IPS-NIHi11 (cell line): ENCODE measurements at places on chromosomes 7 and 10.

DNA sequence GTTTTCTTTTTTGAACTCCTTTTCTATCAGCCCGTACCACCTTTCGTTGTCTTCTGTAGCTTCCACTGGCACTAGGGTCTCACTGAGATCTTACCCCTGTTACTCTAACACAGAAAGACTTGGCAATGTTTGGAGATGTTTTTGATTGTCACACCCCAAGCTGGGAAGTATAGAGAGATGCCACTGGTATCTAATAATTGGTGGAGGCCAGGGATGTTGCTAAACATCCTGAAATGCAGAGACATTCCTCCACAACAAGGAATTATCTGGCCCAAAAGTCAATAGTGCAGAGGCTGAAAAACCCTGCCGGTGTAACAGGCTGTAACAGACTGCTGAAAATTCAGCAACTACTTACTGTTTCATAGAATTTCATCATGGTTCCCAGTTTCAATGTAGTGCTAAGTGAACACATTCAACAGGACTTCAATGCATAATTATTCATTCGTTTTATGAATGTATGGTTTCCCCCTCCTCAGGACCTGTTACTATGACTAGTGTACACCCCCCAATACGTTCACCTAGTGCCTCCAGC lies 115.9 kb downstream of the TRIM24 start:
- no peak for DNase-seq

DNA sequence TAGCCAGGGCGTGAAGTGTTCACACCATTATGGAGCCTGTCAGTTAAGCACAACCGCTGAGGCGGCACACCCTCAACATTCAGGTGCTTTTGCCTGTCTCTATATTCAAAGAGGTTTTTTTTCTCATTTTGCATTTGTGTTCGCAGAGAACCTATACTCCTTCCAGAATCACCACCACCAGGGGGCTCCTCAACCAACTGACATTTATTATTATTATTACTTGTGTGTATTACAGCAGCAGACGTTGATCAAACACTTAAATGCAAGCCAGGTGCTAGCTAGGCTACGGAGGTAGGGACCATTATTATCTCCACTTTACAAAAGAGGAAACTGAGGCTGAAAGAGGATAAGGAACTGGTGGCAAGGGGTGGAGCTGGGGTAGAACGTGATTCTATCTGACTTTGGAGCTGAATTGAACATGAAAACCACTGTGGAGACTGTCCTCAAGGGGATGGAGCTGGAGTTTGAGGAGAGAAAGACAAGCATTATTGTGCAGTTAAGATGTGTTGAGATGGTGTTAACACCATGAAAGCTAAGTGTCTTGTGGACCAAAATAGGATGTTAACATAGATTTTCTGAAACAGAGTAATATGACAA lies 133.8 kb upstream of the PLXNA4 start:
- DNase-seq, result no peak

GRCh38 chr7:24368161-24368560 lies 84.2 kb downstream of the NPY start:
- no peak for DNase-seq

DNA sequence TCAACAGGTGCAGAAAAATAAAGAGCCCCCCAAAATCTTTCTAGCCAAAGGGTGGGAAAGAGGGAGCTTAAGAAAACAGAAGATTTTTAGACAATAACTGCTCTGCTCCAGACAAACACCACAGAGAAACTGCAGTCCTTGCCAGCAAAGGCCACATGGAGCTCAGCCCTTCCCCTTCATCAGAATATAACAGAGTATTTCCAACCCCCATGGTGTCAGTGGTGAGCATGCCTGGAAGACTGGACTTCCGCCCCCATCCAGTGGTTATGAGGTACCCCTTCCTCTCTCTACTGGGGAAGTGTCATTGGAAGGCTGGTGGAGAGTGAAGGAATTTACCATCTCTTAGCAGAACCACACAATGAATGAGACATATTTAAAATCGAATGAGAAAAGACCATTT lies 1007.3 kb upstream of the CELF2 start:
- DNase-seq, result peak; percentile 9

- no peak for DNase-seq
Observed at GRCh38 chr10:78337016-78337415, 303.4 kb downstream of the RPS24 start.

- DNase-seq, result no peak
Observed at GRCh38 chr10:120386896-120387295, 70.1 kb upstream of the PLPP4 start.

DNA sequence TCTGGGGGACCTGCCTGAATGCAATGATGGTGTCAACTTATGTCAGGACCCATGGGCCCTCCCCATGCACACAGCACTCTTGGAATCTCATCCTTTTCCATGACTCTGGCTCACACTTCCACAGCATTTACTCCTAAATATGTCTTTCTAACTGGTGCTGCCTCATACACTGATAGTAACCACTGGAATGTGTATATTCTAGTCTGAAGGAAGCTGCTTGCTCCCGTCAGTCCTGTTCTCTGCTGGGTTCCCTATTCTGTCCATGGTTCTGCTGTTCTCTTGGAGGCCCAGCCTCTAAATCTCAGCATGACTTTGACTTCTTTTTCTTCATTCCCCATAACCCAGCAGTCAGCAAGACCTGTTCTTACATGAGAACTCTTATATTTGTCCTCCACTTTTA lies 1055.1 kb downstream of the KCNMA1 start:
- no peak for DNase-seq

DNA sequence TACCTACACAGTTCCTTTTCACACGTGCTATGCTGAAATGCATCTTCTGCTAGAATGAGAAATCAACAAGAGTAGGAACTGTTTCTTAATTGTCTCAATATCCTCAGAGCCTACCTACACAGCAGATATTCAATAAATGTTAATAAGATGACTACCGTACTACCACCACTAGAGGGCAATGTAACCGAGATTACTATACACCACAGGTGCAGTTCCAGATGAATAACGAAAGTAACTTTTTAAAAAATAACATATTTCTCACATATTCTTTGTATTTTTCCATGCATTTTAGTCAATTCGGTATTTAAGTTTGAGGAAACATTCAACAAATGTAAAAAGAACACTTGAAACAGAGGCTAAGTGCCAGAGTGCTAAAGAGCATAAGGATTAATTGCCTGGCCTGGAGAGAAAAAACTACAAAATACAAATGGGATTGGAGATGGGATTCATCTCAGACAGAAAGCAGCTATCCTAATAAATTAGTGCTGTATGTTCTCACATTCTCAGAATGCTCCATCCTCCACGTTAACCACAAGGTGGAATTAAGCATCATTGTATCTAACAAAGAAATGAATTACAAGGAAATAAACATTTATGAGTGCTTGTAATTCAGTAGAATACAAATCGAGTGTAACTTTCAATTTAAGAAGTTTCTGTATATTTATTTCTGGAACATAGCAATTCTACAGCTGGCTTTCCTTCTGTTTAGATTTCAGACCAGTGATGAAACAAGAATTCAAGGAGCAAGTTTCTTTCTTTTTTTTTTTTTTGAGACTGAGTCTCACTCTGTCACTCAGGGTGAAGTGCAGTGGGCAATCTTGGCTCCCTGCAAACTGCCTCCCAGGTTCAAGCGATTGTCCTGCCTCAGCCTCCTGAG lies 20.3 kb upstream of the HECTD2 start:
- peak; percentile 41 for DNase-seq

- no peak for DNase-seq
Observed at GRCh38 chr7:106313456-106313901, 28.7 kb upstream of the NAMPT start.
